ENCODE measurements at places on chromosomes 7 and 10. TPM values are rescaled to one million over a fixed set of nuclear protein-coding genes. Genes with fewer than 3 reads are reported as not detected.

DNA sequence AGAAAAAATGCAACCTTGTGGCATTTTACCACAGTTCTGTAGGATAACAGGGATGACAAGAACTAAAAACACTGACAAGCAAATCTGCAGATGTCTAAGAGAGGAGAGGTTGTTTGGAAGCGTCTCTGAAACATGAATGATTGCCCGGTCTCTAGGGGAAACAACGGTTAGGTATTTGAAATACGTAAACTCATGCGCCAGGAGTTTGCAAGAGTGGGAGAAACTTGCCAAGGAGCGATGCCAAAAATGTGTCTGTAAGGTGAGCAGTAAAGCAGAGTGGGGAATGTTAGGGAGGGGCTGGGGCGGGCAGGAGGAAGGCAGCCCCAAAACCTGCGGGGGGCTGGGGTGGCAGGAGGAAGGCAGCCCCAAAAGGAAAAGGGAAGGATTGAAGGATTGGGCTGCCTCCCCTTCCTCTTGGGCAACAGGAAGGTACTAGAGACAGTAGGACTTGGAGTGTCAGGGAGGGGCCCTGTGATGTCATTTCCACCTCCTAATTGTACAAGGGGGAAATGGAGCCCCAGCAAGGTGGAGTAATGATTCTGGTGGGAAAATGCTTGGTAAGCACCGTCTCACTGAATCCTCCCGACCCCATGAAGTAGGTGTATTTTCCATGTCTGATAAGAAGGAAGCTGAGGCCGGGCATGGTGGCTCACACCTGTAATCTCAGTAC, 33.2 kb upstream of the PLEKHA1 start:
- no peak for DNase-seq
- no peaks in the 10 kb centered on the region for H3K4me1 ChIP-seq
- no peak overlapping the region for H3K4me3 ChIP-seq
- H3K27ac ChIP-seq: no peak overlapping the region

GRCh38 chr10:94218493-94219183, 144.1 kb downstream of the NOC3L start:
- no peak overlapping the region for H3K4me3 ChIP-seq
- no peaks in the 10 kb centered on the region for H3K4me1 ChIP-seq
- no peak for DNase-seq
- no peak overlapping the region for H3K27ac ChIP-seq
- no peaks in the 10 kb centered on the region for H3K36me3 ChIP-seq

DNA sequence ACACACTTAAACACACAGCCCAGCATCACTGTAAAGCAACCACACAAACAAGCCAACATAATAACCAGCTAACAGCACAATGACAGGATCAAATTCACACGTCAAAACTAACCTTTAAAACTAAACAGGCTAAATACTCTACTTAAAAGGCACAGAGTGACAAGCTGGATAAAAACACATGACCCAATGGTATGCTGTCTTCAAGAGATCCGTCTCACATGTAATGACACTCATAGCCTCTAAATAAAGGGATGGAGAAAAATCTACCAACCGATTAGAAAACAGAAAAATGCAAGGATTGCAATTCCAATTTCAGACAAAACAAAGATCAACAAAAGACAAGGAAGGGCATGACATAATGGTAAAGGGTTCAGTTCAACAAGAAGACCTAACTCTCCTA, 17.2 kb upstream of the PRSS58 start:
- H3K4me3 ChIP-seq: no peak overlapping the region
- H3K4me1 ChIP-seq: no peaks in the 10 kb centered on the region
- no peak for DNase-seq
- H3K36me3 ChIP-seq: no peaks in the 10 kb centered on the region

DNA sequence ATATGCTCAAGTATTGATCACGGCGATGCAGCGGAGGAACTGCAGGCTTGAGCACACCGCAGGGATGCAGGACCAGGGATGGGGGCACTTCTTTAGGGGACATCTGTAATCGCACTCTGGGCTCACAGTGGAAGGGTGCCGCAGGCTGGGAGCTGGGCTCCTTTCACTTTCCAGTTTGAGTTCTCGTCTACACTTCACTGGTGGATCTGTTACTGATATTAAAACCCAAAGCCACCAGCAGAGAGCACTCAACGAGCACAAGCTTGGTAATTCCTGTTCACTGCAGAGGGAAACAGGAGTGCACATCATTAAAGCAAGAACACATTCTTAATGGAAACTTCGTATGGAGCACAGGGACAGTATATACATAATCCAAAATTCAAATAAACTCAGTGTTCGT, 91.3 kb downstream of the PARD3 start:
- H3K27ac ChIP-seq: no peak overlapping the region
- no peak overlapping the region for H3K4me3 ChIP-seq
- H3K4me1 ChIP-seq: peaks cover 43% of the 10 kb centered on the region
- H3K36me3 ChIP-seq: no peaks in the 10 kb centered on the region

DNA sequence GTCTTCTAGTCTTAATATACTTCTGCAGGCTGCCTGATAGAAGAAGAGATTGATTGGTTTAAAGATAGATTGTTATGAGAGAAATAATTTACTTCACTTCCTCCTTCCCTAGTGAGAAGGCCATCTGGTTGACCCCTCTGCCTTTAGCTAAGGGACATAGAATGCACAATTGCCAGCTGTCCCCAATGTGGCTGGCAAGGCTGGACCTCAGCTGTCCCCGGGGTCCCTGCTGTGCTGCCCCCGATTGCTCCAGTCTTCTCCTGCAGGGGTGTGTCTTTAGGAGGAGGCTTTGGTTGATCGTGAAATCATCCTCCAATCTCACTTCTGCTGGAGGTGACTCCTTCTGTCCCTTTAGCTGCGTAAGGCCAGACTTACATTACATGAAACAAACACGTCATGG, 388.5 kb downstream of the DPP6 start:
- H3K27me3 ChIP-seq: no peaks in the 10 kb centered on the region
- no peak overlapping the region for H3K4me3 ChIP-seq
- H3K36me3 ChIP-seq: no peaks in the 10 kb centered on the region
- H3K27ac ChIP-seq: no peak overlapping the region

HOXA4 gene
- total RNA-seq: not detected

Measured in SJSA1 (cell line).